Osteocyte (in vitro differentiated cells): ENCODE measurements at places on chromosomes 6 and 20.

- no peak for DNase-seq
These were observed 526.8 kb downstream of the CD109 start for GRCh38 chr6:74222768-74223333.

DNA sequence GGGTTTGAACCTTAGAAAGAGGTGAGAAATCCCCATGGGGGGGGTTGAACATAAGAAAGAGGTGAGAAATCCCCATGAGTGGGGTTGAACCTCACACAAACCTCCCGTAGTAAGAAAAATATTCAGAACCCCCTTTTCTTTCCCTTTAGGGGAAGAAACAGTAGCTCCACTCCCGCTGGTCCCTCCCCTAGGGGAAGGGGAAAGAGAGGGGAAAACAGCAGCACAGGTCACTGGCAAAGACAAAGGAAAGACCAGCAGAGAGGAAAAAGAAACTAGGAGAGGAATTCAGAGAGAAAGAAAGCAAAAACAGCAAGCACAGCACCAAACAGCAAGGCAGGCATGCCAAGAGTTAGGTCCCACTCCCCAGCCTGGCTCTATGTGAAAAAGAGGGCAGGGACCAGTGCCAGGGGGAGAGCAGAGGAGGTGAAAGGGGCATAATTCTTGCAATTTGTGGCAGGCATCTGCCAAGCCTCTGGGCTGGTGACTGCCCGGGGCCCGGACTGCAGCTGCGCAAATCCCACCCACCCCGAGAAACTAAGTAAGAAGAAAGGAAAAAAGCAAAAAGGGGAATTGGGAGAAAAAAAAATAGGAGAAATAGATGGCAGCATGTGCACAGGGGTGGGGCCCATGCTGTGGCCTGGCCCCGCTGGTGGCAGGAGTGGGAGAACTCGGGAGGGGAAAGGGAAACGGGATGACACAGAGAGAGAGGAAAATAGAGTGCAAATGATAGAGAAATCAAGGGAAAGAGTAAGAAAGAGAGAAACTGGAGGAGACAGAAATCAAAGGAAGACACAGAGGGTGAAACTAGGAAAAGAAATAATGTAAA lies 15.1 kb upstream of the GOPC start:
- DNase-seq, result no peak

DNA sequence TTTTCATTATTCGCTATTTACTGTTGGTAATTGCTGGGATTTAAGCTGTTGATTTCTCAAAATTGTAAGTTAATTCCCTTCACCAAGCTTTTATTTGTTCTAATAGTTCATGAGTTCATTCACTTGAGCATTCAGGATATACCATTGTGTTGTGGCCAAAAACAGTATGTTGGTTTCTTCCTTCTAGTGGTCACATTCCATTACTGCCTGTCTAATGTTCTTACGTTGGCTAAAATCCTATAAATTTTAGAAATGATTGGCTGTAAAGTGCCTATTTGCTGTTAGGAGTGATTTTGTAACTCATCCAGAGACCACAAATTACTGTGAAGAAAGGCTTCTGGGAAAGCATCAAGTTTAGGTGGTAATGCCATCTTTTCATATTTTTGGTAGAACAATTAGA lies 76.3 kb downstream of the FARS2 start:
- DNase-seq, result no peak

- DNase-seq, result no peak
These were observed 485 bp downstream of the TGIF2 start for GRCh38 chr20:36573798-36574365.

- DNase-seq, result no peak
These were observed 188.6 kb downstream of the SYNDIG1 start for GRCh38 chr20:24657878-24658620.

GRCh38 chr6:167726043-167726621 lies 100.6 kb upstream of the AFDN start:
- DNase-seq, result peak; percentile 54

- no peak for DNase-seq
These were observed 27.5 kb downstream of the SASH1 start for GRCh38 chr6:148370176-148370575.

- no peak for DNase-seq
These were observed 3.3 kb downstream of the SUN5 start for GRCh38 chr20:33000802-33001466.
